ENCODE measurements at places on chromosomes 12 and 14.
A peak's percentile ranks its signal among the peaks of the same experiment; 100 is the strongest.

DNA sequence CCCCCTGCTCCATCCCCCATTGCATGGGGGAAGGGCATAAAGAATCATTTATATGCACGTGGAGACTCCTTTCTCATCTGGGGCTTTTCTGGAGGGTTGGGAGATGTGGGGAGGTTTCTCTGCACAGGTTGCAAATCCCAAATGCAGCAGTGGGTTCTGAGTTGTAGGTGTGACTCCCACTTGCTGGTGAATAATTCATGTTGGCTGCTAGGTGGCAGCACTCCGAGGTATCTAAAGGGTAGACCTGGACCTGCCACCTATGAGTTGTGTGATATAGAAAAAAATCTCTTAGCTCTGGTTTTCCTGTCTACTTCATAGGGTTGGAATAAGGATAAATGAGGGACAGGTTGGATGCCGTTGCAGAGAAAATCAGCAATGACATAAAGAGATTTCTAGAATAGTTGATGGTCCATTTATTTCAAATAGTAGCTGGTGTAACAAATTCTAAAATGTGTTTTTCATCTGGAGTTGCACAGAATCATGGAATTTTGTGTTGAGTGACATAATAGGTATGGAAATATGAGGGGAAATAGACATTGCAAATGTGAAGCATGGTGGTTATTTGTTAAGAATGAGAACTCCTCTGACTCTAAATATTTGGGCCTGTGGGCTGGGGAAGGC lies 4.6 kb downstream of the MARCHF9 start:
- DNase-seq = peak; percentile 54

- DNase-seq = no peak
Observed at GRCh38 chr14:34379816-34380470, 82.1 kb downstream of the SPTSSA start.

DNA sequence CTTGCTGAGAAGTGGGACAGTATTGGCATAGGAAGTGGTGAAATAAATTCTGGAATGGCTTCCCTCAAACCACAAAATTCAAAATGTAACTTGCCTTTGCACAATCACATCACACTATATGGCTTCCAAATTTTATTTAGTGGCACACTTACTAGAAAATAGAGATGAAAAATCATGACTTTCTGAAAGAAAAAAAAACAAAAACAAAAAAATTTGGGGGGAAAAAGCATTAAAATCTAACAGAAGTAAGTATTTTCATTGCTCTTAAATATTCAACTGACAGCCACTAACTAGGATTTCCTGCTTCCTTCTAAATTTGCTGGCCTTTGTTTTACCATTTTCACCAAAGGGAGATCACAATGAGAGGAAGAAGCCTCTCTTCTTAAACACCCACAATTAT lies 23.0 kb downstream of the ATF7 start:
- DNase-seq = no peak

- DNase-seq = no peak
Observed at GRCh38 chr12:118022728-118023109, 6.2 kb downstream of the RFC5 start.
